Fibroblast of mammary gland (primary cell): ENCODE measurements at places on chromosomes 2 and 18.
A peak's percentile ranks its signal among the peaks of the same experiment; 100 is the strongest.

DNA sequence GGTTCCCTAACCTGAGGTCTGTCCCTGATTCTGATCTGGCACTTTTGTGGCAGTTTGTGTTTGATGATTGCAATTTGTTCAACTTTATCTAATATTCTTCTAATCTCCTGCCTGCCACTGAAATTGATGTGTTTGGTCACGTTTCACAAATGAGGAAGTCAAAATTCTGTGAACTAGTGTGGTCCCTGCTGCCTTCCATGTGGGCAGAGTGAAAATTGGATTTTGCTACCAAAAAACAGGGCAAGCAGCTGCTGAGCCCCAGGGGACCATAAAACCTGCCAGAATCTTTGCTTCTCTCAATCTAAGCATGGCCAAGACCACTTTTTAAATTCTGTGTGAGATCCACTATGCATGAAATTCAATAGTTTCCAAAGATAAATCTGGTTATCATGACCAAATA is 195.5 kb upstream of the CYRIA start:
- DNase-seq, result no peak

- DNase-seq, result no peak
Observed at GRCh38 chr2:459931-460330, 172.0 kb upstream of the ALKAL2 start.

- no peak for DNase-seq
Observed at GRCh38 chr2:186612555-186613440, 22.9 kb downstream of the ITGAV start.

DNA sequence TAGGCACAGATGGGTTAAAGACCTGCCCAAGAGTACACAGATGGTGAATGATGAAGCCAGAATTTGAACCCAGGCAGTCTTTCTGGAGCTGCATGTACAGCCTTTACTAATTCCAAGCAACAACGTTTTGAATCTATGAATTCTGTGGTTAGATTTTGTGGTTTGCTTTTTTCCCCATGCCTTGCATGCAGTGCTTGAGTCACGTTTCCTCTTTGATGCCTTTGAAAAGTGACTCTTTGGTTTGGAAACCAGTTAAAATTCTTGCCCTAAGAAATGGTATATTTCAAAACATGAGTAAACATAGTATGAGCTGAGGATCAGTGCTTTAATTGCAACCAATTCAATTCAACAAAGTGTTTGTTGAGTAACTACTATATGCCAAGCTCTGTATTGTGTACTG is 48.2 kb upstream of the PPM1B start:
- peak; percentile 91 for DNase-seq

- peak; percentile 19 for DNase-seq
Observed at GRCh38 chr18:1062588-1062987, 157.9 kb downstream of the ADCYAP1 start.

DNA sequence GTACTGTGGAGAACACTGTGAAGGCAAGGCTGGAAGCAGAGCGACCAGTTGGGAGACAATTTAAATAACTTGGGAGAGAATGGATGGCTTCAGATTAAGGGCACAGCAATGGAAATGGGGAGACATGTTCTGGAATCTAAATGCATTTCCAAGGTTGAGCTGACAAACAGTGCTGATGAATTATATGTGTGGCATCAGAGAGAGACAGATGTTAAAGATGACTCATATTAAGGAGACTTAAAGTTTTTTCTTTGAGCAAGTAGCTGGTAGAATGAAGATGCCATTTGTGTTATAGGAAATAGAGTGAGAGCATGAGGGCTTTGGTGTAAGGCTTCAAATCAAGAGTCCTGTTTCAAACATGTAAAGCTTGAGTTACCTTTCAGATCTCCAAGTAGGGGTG is 441.8 kb downstream of the SETBP1 start:
- peak; percentile 53 for DNase-seq

DNA sequence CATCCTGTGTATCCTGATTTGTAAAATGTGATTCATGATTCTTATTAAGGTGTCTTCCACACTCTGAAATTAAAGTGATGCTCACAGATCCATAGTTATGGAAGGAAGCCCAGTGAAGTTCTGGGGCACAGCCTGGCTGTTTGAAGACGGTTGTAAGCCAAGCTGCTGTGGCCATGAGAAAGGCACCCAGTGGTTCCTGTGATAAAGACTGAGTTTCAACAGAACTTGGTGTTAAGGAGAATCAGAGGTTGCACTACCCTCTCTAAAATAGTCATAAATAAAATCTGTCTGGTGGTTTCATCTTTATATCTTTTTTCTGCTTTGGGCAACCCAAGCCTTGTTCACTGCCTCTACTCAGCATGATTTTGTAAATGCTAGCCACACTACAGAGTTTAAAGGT is 32.2 kb upstream of the SPOPL start:
- DNase-seq, result no peak

DNA sequence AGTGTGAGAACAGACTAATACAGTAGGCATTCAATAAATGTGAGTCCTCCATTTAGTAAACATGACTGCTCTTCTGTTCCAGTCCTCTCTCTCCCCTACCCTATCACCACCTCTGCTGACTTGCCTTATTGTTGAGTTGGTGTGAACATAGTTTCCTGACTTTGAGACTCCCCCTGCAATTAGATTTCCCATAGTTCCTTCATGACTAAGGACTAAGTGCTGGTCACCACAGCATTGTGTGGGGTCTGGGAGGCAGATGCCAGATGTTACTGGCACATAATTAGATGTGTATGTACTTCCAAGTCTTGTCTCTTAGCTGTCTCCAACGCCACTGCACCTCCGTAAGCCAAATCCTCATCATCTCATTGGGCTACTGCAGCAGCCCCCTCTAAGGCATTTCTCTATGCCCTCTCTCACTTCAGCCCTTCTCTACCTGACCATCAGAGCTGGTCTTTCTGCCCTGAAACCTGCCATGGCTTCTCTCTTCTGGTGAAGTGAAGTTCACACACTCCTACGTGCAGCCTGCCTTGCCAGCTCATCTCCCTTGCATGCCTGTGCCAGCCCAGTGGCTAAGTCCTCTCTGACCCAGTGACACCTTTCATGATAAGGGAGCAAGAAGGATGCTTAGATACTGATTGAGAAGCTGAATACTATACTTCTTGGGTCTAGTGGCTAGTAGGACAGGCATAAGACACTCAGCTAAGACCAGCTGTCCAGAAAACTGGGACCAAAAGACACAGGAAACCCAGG is 81.6 kb upstream of the ALPP start:
- peak; percentile 9 for DNase-seq

- peak; percentile 28 for DNase-seq
Observed at GRCh38 chr18:32303400-32303799, 113.6 kb downstream of the MEP1B start.

DNA sequence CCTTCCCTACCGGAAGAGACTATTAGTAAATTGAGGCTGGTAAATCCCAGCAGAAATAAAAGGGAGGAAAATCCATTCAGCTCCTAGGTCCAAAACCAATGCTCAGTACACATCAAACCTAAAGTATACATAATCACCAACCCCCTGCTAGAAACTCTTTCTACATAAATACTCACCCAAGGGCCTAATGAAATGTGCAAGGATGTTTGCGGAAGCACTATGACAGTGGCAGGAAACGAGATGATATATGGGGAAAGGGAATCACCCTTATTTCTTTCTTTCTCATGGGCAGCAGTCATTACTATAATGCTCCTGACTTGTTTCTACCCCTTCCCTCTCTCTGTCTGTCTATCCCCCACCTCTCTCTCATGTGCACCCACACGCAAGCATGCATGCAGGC is 1.3 kb upstream of the SCTR start:
- no peak for DNase-seq

DNA sequence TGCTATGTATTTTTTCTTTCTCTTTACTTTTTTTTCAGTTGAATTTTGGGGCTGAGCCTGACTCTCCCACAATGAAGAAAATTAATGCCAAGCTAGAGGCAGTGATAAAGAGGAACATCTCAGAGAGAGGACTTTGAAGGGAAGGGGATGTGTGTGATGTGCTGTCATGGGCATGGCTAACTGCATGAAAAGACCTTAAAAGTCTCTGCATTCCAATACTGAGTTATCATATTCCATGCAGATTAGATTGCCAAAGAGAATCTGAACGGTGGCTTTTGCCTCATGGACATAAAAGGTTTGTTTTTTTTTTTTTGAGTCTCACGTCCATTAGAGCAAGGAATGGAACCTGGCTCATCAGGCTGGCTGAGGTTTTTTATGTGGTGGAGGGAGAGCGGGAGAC is 213.9 kb downstream of the PIK3C3 start:
- DNase-seq, result no peak

DNA sequence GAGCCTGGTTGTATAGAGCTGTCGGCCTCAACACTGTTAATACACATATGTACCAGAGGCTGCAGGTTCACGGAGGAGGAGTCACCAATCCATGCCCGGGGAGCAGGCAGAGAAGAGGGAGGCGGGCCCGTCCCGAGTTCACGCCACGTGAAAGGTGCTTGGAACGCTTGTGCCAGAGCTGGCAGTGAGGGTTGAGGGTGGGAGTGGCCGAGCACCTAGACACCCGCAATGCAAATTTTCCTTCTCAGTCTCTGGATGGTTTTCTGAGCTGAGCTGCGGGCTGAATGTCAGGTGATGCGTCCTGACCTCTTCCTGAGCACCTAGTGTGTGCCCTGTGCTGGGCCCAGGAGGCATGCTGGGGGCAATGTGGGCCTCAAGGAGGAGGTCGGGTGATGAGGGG is 52.2 kb downstream of the ODC1 start:
- DNase-seq, result no peak

DNA sequence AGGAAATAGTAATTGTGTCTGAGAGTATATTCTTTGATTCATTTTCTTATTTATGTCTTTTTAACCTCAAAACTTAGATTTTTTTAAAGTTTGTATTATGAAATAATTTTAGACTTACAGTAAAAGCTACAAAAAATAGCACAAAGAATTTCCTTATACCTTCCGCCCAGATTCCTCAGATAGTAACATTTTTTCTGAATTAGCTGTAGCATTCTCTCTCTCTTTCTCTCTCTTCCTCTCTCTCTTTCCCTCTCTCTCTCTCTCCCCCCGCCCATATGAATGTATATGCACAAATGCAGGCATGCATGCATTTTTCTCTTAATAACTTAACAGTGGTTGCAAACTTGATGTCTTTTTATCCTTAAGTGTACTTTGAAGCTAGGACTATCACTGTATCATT is 361.1 kb upstream of the NRP2 start:
- no peak for DNase-seq

GRCh38 chr18:46283895-46284295 is 179.7 kb downstream of the HAUS1 start:
- no peak for DNase-seq

DNA sequence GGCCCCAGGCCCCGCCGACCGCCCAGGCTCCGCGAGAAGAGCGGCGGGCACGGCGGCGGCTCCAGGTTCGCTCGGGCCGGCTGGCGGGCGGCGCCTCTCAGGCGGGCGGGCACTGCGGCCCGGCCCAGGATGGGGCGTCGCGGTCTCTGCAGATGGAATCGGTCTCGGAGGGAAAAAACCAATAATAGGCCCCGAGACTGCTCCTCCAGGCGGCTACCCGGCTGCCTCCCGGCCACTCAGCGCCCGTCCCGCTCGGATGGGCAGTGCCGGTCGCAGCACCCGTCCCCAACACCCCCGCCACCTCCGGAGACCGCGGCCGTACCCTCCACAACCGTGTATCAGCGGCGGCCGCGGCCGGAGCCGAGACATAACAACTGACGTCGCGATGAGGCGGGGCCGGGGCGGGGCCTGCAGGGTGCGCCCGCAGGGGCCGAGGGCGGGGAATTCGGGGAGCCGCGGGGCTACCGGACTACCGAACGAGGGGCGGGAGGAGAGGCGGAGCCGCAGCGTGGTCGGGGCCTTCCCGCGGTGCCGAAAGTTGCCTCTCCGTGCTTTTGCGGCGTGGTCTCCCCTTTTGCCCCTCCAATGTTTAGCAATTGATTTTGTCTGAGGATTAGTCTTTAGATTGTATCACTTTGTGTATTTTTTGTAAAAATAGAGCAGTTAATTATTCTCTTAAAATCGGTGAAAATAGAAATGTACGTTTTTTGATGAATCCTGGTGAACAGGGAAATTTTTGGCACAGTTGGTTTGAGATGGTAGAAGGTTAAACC is at the start of gene RNF103:
Gene RNF103 (minus strand): TSS at position 372 of the 773 bp plus-strand sequence. CDS start 979 bp downstream, outside the sequence.
- peak; percentile 82 for DNase-seq

DNA sequence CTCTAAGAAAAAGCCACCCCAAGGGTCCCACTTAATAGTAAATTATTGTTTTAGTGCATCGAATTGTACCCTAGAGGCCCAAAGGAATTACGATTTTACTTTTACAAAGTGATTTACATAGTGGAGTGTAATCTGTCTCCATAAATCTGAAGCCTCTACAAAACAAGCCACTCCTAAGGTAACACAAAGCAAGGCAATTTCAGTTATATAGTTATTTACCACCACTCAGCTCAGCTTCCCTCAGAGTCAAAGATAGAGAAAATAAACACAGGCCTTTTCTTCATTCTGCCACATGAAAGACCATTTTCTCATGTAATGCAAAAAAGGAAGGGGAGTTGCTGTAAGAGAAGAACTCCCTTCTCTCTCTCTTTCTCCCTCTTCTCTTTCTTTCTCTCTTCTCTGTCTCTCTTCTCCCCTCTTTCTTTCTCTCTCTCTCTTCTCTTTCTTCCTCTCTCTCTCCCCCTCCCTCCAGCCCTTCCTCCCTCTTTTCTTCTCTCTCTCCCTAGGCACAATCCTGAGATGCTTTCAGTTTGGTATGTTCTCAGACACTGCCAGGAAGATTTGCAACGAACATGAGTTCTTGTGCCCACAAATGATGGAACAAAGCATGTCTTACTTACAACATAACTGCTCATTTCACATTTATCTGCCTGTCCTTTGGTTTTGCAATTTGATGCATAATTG is 264.5 kb downstream of the BCL2 start:
- no peak for DNase-seq

DNA sequence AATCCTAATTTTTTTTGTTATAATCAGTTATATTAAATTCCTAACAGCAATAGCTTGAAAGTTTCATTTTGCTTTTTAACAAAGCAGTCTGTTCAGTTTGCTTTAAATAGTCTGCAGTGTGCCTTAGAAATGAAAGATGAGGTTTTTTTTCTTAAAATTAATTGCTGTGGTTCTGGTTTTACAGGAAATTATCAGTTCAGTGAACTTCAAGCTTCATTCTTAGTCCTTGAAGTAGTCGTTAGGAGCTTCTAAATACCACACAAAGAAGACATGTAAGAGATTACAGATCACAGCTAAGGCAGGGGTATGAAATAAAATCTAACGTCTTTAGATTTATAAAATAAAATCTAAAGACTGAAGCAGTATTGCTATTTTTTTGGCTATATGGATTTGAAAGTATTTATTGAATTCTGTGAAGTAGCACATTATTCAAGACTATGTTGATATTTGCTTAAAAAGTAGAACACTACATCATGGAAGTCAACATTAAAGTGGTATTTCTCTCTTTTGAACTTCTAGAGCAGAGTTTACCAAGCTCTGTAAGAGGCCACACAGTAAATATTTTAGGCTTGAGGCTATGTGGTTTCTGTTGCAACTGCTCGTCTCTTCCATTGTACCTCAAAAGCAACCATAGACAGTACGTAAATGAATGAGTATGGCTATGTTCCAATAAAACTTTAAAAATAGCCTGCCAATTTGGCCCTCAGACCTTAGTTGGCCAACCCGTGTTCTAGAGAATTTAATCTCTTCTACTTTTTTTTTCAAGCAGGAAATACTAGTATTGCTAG is 81.5 kb upstream of the STON1 start:
- DNase-seq, result peak; percentile 89

- DNase-seq, result no peak
Observed at GRCh38 chr2:82478641-82479040, 1980.4 kb downstream of the SUCLG1 start.

- DNase-seq, result no peak
Observed at GRCh38 chr2:134936691-134937090, 18.1 kb downstream of the CCNT2 start.
